ENCODE measurements at places on chromosomes 3 and 15.

- no peak for DNase-seq
Measured at GRCh38 chr15:47188758-47189507, 528.4 kb upstream of the SEMA6D start.

DNA sequence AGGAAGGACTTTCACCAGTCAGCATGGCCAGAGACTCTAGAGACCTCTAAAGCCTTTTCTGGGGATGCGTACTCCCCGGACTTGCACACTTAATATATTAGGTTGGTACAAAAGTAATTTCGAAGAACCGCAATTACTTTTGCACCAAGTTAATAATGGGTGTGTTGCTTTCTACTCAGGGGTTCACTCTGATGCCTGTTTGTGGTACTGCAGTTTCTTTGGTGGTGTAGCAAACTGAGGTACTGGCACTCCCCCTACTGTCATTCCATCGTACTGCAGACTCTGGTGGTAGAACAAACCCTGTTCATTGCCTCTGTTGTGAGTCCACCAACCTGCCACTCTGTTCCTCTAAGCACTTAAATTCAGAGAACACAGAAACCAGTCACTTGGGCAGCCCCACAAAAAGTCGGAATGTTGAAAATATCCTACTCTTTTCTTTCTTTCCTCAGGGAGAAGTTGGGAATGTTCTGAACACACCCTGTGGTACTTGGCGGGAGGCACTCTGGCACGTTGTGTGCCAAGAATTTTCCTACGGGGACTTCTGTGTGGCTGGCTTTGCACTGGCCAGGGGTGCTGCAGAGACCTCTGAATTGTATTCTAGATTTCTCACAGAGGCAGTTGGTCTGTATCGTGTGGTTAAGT lies 46.3 kb downstream of the GABRG3 start:
- no peak for DNase-seq

DNA sequence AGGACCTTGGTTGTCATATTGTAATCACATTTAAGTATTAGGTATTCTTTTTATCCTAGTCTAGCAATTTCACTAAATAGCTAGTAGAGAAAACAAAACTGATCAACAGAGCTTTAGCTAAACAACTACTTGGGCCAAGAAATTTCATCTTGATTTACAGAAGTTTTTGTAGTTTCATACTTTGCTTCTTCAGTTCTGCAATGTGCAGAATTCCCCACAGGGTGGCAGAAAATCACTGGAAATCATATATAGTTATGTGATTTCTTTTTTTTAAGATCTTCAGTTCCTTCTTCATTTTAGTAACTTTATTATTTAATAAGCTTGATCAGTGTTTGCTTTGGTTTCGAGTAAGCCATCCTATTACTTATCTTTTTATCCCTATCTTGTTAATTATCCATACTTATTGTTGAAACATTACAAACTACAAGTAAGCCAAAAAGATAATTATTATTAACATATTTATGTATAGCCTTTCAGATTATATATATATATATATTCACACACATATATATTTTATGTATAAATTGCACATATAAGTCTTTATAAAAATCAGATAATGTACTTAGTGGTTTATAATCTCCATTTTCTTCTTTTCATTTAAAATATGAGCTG lies 2.2 kb upstream of the BNIP2 start:
- DNase-seq: peak; percentile 55

DNA sequence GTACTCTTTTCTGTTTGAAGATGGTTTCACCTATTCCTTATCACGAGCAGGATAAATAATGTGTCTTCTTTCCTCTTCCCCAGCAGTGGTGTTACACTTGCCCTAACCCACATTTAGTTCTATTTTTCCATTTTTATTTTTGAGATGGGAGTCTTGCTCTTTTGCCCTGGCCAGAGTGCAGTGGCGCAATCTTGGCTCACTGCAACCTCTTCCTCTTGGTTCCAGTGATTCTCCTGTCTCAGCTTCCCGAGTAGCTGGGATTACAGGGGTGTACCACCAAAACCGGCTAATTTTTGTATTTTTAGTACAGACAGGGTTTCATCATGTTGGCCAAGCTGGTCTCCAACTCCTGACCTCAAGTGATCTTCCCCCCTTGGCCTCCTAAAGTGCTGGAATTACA lies 372.4 kb downstream of the FOXP1 start:
- no peak for DNase-seq

DNA sequence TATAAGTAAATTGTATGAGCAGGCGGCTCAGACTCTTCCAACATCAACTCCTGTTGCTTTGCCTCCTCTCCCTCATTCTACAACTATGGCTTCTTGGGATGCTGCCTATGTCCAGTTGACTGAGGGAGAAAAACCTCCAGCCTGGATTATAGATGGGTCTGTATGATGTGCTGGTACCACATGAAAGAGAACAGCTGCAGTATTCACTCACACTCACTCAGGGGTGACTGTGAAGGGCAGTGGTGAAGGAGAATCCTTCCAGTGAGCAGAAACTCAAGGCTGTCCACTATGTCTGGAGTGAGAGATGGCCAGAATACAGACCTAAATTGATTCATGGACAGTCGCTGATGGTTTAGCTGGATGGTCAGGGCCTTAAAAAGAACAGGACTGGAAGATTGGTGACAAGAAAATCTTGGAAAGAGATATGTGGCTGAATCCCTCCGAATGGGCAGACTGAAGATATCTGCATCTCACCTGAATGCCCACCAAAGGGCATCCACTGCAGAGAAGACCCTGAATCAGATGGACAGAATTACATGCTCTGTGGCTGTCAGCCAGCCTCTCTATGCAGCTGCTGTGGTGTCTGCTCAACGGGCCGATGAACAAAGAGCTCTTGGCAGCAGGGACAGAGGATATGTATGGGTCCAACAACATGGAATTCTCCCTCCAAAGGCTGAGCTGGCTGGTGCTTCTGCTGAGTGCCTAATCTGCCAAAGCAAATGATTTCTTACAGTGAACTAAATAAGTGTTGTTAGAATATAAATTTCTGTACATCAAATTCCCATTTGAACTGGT lies 1.9 kb upstream of the BCL2L10 start:
- DNase-seq: no peak

GRCh38 chr3:138781012-138781470 lies 53.7 kb downstream of the PIK3CB start:
- DNase-seq: no peak

- no peak for DNase-seq
Measured at GRCh38 chr3:78848392-78849288, 919.2 kb downstream of the ROBO1 start.

DNA sequence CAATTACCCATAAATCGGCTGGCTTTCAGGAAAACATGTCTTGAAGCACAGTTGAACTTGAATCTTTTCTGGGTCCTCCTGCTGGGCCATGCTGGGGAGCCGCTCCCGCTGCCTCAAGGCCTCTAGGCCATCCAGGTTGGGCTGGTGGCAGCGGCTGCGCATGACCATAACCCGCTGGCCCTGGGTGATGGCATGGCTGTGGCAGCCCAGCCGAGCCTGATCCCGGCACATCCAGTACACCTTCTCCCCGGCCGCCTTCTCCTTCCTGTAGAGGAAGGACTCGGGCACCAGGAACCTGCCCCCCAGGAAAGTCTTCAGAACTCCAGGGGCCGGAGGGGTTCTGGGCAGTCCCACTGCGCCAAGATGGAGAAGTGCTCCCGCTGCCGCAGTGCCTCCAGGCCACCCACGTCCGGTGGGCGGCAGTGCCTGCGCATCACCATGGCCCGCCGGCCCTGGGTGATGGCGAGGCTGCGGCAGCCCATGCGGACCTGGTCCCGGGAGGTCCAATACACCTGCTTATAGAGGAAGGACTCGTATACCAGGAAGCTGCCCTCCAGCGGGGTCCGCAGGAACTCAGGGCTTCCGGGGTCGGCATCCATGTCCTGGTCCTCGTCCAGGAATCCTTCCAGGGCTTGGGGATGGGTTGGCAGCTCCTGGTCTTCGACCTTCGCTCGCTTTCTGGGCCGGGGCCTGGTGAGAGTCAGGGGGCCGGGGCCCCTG lies 84.3 kb upstream of the FXR1 start:
- no peak for DNase-seq

DNA sequence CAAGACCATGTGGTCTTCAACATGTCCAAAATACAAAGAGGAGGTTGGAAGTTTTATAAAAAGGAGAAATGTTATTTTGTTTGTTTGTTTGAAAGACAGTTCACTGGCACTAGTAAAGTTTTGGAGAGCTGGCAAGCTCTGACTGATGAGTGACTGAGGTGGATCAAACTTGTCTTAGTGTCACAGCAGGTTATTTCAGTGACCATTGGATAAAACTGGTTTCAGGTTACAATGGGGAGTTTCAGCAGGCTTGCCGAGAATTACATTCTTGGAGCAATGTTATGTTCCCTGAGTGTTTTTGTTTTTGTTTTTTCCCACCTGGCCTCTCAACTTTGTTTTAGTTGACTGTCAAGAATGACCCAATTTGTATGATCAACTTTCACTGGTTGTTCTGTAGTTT lies 414.5 kb upstream of the ARHGEF26 start:
- DNase-seq: no peak

DNA sequence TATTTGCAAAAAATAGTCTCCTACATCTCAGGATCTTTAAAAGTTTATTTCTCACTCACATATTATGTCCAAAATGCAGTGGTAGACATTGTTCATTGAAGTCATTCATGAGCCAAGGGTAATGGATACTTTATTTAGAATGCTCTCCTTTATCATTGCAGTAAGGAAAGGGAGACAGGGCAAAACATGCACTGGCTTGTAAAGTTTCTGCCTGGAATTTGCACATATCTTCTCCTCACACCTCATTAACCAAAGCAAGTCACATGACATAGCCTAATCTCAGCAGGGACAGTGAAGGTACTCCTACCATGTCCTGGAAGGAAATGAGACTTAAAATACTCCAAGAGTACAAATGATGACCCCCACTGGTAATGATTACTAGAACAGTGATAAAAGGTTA lies 333.7 kb upstream of the EPHA3 start:
- no peak for DNase-seq

GRCh38 chr15:73889053-73889761 lies 15.8 kb downstream of the TBC1D21 start:
- DNase-seq: no peak

GRCh38 chr3:100873611-100874010 lies 119.6 kb downstream of the ABI3BP start:
- DNase-seq: no peak

GRCh38 chr3:150472421-150472820 lies 64.3 kb downstream of the TSC22D2 start:
- no peak for DNase-seq

GRCh38 chr15:101089579-101090427 lies 162.0 kb downstream of the CHSY1 start:
- DNase-seq: no peak

DNA sequence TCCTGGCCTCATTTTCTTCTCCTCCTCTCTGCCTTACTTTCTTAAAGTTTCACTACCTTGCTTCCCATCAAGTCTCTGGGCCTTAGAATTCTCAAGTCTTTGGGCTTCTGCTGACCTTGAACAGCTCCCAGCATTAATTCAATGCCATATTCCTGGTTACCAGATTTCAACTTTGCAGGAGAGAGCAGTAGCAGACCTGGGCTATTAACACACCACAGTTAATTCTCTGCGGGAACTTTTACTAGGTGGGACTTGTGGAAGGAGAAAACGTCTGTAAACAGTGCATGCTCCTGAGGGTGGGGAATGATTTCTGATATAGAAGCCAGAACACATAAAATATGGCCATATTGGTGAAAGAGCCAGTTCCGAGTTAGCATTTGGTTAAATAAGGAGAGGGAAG lies 214.6 kb downstream of the MEIS2 start:
- no peak for DNase-seq

DNA sequence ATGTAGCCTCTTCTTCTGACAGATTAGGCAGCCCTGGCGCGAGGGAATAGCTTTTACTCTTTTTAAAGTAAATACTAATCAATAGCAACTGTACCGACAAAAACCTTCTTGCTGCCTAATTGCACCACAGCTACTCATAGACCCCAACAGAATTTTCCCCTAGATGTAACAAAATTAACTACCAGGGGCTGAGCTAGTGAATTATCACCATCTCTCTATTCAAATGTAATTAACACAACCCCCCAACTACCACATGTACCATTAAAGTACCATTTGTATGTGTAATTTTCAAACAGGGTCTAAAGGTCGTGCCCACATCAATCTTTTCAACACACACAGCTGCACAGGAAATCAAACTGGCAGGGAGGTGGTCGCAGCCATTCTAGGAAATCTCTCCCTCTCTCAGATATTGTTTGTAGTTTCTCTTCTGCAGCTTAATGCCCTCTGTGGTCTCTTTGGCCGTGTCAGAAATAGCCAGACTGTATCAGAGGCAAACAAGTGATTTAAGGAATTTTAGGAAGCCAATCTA lies 322.9 kb downstream of the RORA start:
- no peak for DNase-seq

DNA sequence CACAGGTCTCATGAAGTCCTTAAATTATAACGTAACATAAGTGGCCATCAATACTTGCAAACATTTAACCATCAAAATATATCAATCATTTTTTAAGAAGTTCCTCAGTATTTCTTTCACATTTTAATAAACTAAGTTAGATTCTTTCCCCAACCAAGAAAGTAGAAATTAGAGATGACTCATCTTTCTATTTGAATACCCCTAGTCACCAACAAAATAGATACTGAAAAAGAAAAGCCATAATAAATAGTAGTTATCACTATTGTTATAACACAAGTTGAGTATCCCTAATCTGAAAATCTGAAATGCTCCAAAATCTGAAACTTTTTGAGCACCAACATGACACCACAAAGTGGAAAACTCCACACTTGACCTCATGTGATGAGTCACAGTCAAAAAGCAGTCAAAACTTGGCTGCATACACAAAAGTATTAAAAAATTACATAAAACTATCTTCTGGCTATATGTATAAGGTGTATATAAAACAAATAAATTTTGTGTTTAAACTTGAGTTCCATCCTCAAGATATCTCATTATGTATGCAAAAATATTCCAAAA lies 3.7 kb downstream of the SHQ1 start:
- DNase-seq: peak; percentile 38

GRCh38 chr15:77871852-77872371 lies 205.6 kb downstream of the TBC1D2B start:
- DNase-seq: no peak

Data from EH (cell line).